ENCODE measurements at places on chromosomes 16 and 17.
A peak's percentile ranks its signal among the peaks of the same experiment; 100 is the strongest.

GRCh38 chr16:67481561-67482232, 740 bp upstream of the ATP6V0D1 start:
- no peak for DNase-seq

DNA sequence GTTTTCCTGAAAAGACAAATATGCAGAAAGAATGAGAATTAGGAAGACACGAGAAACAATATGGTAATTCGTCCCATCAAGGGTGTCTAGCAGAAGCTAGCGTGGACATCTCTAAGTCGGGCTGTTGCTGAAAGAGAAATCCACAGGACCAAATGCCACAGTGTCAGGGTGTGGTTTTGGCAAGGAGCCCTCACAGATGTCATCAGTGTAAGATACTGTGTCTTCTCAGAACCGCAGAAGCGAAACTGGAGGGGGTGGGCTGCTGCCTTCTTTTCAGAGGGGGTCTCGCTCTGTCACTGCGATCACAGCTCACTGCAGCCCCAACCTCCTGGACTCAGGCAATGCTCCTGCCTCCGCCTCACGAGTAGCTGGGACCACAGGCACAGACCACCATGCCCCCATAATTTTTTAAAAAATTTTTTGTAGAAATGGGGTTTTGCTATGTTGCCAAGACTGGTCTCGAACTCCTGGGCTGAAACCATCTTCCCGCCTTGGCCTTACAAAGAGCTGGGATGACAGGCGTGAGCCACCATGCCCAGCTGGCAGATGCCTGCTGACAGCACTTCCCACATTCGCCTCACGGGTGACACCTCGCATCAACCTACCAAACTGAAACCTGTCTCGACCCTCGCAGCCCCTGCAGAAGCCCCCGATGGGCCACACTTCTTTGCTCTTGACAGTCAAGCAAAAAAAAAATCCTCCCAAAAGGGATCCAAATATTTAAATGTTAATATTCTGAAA, 26.2 kb downstream of the TRAP1 start:
- DNase-seq: peak; percentile 67

- DNase-seq: no peak
Observed at GRCh38 chr16:46797501-46797900, 33.5 kb downstream of the C16orf87 start.

DNA sequence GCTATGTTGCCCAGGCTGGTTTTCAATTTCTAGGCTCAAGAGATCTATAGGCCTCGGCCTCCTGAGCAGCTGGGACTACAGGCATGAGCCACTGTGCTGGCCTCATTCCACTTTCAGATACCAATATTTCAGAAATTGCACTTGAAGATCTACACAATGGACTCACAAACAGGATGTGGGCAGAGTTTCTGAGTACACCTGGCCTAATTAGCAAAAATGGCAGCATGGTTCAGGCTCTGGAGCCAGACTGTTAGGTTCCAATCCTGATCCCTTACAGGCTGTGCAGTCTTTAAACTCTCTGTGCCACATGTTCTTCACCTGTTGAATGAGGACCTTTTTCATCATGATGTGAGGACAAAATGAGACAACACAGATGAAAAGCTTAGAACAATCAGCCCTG, 32.2 kb downstream of the RNF157 start:
- no peak for DNase-seq

DNA sequence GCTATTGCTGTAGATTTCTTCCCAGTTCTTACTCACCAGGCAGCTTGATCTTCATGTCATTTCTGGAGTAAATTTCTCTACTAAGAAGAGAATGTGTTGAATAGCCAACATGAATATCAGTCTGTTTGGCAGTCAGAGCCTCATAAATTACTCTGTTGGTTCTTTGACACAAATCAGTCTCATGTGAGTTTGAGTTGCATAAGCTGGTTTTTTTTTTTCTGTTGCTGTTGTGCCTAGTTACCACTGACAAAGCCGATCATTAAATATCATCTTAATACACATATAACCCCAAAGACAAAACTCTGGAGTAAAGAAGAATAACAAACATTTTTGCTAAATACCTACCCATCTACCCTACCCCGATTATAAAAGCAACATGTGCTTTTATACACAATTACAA, 240.5 kb upstream of the KCNJ16 start:
- DNase-seq: no peak

DNA sequence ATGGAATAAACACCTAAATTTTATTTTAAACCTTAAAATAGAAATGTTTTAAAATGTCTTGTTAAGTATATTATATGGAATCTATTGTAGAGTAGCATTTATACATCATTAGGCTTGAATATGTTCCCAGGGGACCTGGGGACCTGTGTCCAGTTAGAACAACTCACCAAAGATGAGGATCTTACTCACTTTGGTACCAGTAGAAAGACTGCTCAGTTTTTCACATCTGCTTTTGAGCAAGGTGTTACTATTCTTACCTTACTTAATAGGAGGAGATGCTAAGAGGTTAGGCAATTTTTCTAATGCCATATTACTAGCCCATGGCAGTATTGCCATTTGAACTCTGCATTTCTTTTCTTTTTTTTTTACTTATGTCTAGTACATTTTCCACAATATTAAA, 14.7 kb downstream of the STXBP4 start:
- DNase-seq: no peak

All from AG20443 (cell line).